ENCODE measurements at places on chromosomes 2 and 18.

DNA sequence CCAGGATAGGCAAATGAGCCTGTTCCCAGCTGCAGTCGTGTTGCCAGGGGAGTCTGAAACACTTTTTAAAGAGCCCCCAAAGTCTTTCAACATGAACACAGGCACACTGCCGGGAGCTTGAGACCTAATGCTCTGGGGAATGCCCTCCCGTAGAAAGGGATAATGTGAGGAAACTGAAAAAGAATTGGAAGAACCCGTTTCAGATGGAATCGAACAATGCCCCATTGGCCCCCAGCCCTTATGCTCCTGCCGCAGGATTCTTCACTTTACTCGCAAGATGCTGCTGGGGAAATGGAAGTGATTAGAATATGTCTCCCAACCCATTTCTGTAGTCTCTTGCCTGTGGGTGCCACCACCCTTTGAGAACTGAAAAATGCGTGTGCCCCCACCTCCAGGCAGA is 136.3 kb upstream of the GATA6 start:
- no peak for DNase-seq

DNA sequence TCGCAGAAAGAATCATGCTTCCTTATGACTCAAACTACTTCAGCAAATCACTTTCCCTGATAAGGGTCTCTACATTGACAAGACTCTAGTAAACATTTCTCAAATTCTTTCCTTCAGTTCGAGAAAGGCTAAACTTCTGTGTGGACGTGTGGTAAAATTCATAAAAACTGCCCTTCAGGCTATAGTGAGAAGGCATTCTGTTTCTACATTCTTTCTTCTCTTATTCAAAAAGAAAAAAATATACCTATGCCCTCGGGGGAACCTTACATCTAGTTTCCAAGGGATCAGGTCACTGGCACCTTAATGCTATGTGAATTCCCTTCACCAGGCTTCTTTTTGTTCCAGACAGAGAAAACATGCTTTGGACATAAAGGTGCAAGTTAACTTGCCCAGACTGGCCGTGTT is 4.9 kb downstream of the VIT start:
- no peak for DNase-seq

DNA sequence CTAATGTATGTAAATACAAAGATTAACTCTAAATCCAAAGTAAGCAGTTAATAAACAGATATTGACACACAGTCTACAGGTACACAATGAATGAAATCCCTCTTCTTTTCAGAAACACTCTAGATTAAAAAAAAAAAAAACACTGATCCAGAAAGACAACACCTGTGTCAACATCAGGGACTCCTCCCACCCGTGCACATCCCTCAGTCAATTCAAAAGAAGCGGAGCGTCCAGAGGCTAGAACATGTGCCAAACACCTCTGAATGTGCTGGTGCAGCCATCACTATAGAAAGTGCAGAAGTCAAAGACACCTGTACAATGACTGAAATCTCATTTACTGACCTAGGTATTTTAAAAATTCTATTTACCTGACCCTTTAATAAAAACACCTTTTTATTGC is 622.6 kb upstream of the ID2 start:
- no peak for DNase-seq

DNA sequence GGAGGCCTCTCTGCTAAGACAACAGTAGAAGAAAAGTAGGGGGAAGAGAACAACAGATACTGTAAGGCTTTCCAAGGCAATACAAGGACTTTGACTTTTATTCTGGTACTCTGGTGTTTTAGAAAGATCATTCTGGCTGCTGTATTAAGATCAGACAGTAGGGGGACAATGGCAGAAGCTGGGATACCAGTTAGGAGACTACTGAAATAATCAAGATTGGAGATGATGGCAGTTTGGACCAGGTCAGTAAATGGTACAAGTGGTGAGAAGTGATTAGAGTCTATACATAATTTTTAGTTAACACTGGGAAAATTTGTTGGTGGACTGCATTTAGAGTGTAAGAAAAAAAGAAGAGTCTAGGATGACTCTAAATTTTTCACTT is 139.7 kb downstream of the ROCK1 start:
- no peak for DNase-seq
